Prostate gland (tissue), 2 donors: ENCODE measurements at places on chromosomes 16 and 17.

DNA sequence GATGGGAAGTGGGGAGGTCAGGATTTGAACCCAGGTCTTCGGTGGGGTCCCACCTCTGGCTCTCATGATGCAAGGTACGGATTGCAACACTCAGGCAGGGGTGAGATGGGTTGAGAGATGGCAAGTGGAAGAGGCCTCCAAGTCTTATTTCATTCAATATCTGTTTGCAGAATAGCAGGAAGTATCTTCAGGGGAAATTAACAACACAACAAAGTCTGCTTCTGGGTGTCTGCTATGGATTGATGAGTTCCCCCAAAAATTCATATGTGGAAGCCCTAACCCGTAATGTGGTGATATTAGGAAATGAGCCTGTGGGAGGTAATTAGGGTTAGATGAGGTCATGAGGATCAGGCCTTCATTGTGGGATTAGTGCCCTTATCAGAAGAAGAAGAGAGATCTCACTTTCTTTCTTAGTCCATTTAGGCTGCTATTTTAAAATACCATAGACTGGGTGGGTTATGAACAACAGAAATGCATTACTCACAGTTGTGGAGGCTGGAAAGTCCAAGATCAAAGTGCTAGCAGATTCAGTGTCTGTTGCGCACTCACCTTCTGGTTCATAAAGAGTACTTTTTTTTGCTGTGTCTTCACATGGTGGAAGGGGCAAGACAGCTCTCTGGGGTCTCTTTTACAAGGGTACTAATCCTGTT, 4.4 kb upstream of the CD300H start:
- no peak overlapping the region for H3K27ac ChIP-seq
- no peaks in the 10 kb centered on the region for H3K4me1 ChIP-seq
- H3K4me3 ChIP-seq, result no peak overlapping the region
- DNase-seq, result no peak
- H3K36me3 ChIP-seq, result no peaks in the 10 kb centered on the region
- no peaks in the 10 kb centered on the region for H3K27me3 ChIP-seq

DNA sequence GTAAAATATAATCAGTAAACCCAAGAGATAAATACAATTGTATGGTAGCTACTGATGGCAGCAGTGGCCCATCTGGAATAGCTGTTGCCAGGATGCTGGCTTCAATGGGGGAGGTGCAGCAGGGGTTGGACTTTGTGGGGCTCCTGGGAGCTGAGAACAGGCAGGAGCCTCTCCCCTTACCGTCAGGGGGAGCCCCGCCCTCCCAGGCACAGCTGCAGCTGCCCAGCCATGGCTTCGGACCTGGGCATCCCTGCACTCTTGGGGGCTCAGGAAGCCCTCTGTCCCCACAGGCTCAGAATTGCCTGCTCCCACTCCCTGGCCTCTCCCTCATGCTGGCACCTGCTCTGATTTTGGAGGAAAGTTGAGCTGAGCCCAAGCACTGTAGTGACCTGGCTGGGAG, 741.1 kb downstream of the CDH11 start:
- H3K27ac ChIP-seq, result no peak overlapping the region
- no peaks in the 10 kb centered on the region for H3K4me1 ChIP-seq
- no peaks in the 10 kb centered on the region for H3K27me3 ChIP-seq

- no peak overlapping the region for H3K4me3 ChIP-seq
- H3K27ac ChIP-seq, result no peak overlapping the region
- DNase-seq, result peak; percentile 33
- H3K27me3 ChIP-seq, result no peaks in the 10 kb centered on the region
Measured at GRCh38 chr17:71633391-71633849, 487.4 kb upstream of the SOX9 start.

- no peaks in the 10 kb centered on the region for H3K36me3 ChIP-seq
- no peak overlapping the region for H3K27ac ChIP-seq
- no peaks in the 10 kb centered on the region for H3K27me3 ChIP-seq
- no peaks in the 10 kb centered on the region for H3K4me1 ChIP-seq
Measured at GRCh38 chr16:51845586-51846305, 694.7 kb upstream of the SALL1 start.

- H3K4me3 ChIP-seq, result no peak overlapping the region
- H3K27me3 ChIP-seq, result no peaks in the 10 kb centered on the region
- H3K4me1 ChIP-seq, result no peaks in the 10 kb centered on the region
- DNase-seq, result no peak
Measured at GRCh38 chr17:30858556-30859250, 26.9 kb downstream of the ATAD5 start.

- H3K27ac ChIP-seq, result peak overlapping the region; percentile 61
- no peak for DNase-seq
- no peaks in the 10 kb centered on the region for H3K27me3 ChIP-seq
- H3K4me1 ChIP-seq, result peaks cover 9% of the 10 kb centered on the region
- peak overlapping the region; percentile 66 for H3K4me3 ChIP-seq
Measured at GRCh38 chr16:84617041-84617790, 662 bp downstream of the COTL1 start.

GRCh38 chr16:53519417-53520091, 16.5 kb upstream of the AKTIP start:
- no peaks in the 10 kb centered on the region for H3K27me3 ChIP-seq
- H3K4me1 ChIP-seq, result no peaks in the 10 kb centered on the region
- DNase-seq, result no peak
- no peak overlapping the region for H3K27ac ChIP-seq
- H3K4me3 ChIP-seq, result no peak overlapping the region
